ENCODE measurements at places on chromosomes 2 and 18.

DNA sequence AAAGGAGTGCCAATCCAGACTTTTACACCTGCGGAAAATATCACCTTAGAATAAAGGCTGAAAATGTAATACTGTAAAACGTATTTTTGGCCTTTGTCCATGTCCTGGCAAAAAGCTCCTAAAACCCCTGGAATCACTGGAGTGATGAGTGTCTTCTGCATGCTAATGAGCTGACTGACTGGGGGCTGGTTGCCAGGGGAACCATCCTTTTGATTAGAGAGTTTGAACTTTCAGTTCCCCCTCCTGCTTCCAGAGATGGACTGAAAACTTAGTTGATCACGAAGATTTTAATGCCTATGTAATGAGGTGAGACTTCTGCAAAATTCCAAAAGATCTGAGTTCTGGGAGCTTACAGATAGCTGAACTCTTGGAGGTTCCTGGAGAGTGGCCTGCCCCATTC, 20.5 kb downstream of the PUM2 start:
- DNase-seq: no peak

DNA sequence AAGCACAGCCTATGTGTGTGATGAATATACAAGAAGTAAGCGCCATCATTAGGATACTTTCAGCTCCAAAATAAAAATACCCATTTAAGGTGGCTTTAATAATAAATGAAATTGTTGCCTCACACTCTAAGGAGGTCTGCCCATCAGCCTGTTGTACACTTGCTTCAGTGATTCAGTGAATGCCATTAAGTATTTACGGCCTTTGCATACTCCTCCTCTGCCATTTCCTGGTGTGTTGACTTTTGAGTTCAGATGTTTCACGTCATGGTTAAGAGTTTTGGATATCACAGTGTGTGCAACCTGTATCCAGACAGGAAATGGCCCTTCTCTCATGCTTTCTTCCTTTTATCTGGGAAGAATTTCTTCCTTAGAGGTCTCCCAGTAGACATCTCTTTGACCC, 38.6 kb upstream of the SNORC start:
- no peak for DNase-seq

GRCh38 chr2:218397820-218398436, 1.7 kb upstream of the CTDSP1 start:
- DNase-seq: no peak

DNA sequence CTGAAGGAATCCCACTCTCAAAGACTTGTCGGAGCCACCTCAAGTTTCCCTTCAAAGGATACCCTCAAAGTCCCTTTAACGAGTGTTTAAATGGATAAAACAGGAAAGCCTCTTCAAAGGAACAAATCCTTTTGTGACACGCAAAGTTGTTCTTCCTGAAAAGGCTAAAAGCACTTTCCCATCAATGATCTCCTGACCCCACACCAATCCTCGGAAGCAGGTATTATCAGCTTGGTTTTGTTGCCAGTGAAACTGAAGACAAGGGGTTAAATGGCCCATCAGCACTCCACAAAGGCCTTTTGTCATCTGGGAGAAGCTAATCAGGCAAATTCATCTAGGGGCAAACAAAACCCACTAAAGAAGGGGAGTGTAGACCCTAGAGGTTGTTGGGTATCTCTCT, 418.0 kb upstream of the ID2 start:
- no peak for DNase-seq

DNA sequence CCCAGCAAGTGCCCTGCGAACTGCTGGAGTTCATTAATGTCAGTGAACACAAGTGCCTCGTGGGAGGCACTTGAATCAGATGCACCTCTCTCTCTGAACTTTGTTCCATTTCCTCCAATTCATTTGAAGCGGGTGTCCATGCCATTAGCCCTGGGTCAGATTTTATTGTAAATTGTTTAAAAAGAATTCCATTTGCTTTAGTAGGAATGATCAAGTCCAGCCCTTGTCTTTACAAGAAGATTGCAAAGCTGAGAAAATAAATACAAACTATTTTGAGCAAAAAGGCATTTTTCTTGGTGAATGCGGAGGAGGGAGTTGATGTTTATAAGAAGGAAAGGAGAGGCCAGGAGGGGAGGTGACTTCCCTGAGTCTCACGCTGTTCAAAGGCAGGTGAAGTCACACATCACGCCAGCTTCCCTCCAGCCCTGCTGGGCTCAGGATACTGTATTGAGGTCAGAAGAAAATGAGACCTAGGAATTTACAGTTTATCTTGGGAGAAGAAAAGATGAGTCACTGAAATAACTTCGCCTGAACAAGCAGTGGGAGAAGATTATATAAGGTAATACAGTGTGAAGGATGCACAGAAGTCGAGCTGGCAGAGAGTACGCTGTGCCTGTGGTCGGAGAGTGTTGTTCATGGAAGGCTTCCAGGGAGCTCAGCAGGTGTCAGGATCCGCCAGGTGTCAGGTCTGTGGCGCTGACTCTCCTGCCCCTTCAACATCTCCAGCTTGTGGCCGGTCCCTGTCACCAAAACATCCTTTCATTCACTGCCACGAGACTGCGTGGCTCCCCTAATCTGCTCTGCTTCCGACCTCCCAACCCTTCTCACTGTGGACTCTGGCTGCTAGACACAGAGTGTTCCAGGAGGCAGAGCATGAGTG, 36.5 kb downstream of the EFR3B start:
- DNase-seq: no peak

GRCh38 chr18:13382366-13382953, 163.9 kb downstream of the LDLRAD4 start:
- DNase-seq: no peak

- no peak for DNase-seq
Observed at GRCh38 chr2:236051806-236052205, 116.4 kb downstream of the GBX2 start.

- DNase-seq: no peak
Observed at GRCh38 chr18:79403723-79404566, 8.2 kb downstream of the NFATC1 start.

- DNase-seq: no peak
Observed at GRCh38 chr2:175206866-175207265, 25.4 kb upstream of the ATP5MC3 start.

- no peak for DNase-seq
Observed at GRCh38 chr18:9663377-9663776, 44.7 kb upstream of the RAB31 start.

DNA sequence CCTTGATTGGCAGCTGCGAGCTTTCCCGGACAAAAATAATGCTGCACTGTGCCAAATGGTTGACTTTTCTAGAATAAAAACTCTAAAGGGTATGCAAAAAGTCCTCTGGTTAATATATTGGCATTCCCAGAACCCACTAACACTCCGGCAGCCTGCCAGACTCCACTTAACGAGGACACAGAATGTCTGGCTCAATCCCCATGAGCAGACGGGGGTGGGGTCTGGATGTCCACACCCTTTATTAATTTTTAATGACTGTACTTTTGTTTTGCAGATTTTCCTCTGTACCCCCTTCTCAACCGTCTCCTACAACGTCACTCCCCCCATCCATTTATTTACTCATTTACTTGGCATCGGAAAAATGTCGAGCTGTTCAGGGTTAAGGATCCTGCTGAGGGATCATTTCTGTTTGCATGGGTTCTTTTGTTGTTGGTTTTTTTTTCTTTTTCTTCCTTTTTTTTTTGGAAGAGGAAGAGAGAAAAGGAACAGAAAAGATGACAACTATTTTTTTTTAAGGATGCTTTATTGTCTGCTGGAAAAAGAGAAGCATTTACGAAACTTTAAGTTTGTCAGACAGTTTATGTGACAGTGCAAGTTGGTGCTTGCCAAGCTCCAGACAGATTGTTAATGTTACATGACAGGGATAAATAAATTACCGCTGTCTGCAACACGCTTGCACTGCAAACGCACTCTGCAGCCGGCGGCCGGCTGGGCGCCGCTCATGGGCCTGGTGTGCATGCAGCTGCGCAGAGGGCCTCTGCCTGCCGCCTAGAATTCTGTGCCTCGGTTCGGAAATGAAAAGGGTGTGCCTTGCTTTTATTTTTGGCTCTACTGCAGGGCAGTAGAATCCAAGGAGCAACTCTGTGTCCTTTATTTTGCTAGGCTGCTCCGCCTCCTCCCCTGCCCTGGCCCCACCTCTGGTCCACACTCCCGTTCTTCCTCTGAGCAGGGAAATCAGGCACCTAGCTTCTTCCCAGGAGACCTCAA, 3.6 kb downstream of the LDLRAD4 start:
- no peak for DNase-seq

DNA sequence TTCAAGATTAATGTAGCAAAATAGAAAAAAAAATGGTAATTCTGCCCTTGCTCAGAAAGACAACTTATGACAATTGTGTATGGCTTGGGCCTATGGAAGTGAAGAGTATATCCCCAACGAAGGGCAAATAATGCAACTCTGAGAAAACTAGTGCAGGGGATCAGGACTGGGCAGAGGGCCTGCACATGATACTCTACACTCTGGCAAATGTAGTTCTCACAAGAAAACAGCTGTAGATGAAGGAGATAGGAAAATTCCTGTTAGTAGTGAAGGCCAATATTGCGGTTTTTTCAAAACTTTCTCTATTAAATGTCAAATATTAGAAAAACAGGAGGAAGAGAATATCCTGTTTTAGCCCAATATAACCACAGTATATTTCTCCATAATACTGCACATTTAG, 77.8 kb downstream of the SCN9A start:
- DNase-seq: no peak

DNA sequence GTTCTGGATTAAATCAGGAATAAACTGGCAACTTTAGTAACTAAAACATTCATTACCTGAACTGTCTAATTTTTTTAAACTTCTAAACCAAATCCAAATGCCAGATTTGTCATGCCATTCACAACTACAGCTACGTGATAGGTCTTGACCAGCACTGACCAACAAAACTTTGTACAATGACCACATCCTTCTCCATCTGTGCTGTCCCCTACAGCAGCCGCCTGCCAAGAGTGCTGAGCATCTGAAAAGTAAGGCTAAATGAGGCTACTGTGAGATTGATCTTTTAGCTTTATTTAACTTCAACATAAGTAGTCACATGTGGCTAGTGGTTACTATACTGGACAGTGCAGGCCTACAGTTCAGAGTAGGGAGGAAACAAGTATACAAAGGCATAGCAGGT, 7.6 kb downstream of the FAM168B start:
- no peak for DNase-seq

DNA sequence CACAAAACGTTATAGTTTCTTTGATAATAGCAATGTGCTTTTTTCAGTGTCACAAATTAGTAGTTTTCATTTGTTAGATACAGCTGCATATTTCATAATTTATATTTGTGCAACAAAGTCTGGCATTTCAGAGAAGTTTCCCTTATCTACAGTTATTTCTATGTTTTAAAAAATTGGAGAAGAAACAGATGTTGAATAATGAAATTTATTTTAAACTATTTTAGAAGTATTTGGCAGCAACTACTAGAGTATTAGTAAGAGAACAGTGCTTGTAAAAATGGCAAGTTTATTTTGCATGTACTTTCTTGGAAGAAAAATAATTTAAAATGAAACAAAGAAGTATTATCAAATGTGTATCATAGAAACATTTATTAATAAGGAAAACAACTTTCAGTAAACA, 68.6 kb upstream of the COL5A2 start:
- DNase-seq: no peak

DNA sequence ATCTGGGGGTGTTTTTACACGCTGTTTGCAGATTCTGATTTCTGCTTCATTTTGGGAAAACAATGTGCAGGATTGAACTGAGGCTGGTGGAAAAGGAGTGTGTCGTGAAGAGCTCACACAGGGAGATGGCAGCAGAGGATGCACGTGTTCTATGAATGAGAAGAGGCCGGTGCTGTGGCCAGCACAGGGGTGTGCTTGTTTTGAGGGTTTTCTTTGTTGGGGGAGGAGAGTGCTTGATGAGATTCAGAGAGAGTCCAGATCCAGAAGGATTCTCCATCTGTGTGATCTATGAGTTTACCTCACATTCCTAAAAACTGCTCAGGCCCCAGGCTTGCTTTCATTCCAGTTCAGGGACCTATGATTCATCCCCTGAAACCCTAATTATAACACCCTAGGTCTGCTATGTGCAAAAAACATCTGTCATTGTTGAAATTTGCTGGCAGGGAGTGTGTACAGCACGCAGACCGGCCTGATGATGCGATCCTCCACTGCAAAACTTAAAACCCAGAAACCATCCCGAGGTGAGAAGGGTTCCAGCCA, 12.1 kb downstream of the TGFA start:
- DNase-seq: no peak

DNA sequence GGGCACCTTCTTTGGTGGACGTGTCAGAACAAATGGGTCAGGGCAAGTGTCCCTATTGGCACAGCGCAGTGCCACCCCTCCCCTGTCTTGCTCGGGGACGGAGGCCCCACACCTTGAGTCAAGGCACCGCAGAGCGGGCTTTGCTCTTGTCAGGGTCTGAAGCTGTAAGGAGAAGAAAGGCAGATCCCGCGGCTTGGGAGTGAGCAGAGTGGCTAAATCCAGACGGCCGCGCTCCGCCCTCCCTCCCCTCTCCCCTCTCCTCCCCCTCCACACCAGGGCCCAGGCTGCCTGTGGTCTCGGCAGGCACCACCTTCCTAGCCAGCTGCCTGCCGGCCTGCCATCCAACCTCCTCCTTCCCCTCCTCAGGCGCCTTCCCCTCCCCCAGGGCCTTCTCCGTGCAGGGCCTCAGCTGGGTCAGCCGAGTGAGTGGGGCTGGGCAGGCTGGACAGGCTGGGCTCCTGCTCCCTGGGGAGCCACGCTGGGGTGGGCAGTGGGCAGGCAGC, 25.8 kb downstream of the SPEG start:
- no peak for DNase-seq

GRCh38 chr18:59606193-59607077, 90.8 kb downstream of the CCBE1 start:
- DNase-seq: no peak

DNA sequence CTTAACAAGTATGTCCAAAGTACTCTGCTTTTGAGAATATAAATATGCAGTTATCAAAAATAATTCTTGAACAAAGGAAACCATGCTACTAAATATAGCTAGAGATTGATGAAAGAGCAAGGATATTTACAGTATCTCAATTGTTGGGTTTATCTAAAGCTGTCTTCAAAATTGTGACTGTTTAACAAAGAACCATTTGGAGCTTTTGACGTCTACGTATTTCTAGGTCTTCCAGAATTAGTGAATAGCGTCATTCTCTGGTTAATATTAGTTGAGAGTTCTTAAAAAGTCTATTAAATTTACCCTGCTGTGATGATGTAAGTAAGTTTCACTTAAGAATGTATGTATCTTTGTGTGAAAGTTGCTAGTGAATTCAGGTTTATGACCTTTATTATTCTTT, 223.1 kb upstream of the SIX3 start:
- DNase-seq: no peak

- no peak for DNase-seq
Observed at GRCh38 chr18:76390452-76391035, 104.5 kb downstream of the ZNF516 start.

DNA sequence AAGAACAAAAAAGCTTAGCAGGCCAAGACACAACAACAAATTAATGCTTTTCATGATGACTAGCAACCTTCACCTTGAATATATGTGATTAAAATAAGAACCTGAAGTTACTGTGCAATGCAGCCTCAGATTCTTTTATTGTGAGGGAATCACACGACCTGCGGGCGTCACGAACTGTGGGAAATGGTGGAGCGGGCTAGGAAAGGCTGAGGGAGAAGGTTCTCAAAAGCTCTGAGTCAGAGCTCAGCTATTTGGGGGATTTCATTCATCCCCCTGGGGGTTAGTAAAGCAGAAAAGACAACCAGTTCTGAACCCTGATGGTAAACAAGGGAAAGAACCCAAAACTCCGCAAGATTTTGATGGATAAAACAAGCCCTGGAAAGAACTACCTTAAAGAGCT, 89.3 kb upstream of the NCKAP5 start:
- DNase-seq: no peak

Data from activated CD4-positive, alpha-beta T cell treated with anti-CD3 and anti-CD28 coated beads, Interleukin-2, amount 50 U/mL, for 4 hours (primary cell).